ENCODE measurements at places on chromosomes 3 and 15.

GRCh38 chr3:36813305-36813704, 49.0 kb upstream of the DCLK3 start:
- no peak for DNase-seq

- no peak for DNase-seq
Measured at GRCh38 chr3:108883373-108883772, 60.8 kb downstream of the TRAT1 start.

DNA sequence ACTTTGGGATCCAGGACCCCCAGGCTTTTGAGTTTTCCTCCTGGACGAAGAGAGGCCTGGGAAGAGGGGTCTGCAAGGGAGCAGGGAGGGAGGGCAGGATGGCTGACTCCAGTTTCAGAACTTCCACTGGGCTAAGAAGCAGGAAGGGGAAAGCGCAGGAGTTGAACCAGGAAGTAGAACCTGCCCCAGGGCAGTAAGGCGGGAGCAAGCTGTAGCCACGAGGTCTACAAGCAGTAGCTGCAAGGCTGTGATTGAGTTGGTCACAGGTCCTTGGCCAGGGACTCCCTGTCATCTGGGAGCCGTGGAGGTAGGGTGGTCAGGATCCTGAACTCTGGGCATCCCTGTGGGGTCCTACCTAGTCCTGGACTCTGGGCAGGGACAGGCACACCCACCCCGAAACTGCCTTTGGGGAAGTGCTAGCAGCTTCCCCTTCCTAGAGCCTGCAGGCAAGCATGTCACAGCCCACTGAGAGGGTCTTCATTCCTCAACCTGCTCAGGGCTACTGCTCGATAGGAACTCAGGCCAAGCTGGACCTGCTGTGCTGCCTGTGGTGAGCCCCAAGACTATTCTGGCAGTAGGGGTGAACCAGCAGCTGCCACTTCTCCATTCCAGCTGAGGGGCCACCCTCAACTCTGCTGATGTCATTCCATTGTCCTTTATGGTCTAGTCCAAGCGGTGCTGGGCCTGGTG, 5.8 kb upstream of the GNAI2 start:
- DNase-seq, result no peak

DNA sequence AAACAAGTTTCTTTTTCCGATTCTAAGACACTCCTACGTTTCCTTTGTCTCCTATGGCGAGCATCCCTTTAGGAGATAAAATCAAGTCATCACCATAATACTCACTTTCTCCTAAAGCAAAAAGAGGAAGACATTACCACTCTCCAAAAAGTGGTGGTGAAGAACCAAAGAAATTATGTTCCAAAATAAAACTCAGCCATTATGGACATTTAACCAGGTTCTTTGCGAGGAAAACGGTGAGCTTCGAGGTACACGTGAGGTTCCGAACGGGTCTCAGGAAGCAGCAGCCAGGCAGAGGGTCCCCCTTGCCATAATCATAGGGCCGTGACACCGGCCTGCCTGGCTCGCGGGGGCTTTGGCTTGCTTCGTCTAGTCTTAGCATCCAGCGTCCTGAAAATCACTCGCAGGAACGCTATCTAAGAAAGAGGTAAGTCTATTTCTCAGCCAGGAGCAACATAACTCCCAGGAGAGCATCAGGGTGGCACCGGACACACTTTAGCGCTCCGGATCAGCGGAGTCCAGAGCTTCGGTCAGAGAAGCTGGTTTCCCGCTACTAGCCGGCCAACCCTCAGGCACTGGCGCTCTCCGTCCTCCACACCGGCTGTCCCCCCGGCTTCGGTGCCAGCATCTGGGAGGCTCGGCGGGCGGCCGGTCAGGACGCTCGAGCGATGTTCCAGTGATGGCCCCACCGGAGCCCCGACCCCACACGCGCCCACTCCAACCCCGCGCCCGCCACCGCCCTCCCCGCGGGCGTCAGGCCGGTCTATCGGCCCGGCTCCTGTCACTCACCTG, 581 bp downstream of the IP6K1 start:
- DNase-seq, result no peak

DNA sequence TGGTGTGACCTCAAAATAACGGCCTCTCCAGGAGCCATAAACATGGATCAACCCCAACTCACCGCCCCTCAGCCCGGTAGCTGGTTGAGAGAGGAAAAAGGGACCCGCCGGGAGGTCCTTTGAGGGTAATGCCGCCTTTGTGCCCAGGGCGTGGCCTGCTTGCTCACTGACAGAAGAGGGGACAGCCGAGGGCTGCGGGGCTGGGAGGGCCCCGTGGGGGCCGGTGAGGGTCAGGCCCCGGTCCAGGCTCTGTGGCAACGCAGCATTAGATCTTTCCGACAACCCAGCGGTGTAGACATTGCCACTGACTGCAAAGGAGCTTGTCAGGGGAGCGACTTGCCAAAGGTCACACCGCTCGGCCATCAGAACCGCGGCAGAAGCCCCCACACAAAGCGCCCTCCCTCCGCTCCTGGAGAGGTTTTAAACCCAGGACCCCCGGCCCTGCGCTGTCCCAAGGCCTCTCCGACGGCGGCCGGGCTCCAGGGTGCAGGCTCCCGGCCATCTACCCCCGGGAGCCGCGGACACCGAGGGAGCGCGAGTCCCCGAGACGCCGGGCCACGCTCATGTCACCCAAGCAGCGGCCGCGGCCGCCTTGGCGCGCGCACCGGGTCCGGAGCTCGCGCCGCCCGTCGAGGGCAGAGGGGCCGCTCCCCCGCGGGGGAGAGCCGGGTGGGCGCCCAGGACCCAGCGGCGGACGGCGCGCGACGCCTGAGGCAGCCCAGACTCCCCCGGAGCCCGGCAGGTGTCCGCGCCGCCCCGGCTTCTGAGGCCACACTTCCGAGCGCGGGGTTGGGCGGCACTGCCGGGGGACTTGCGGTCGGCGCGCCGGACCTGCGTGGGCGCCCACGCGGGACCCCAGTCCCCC, 975 bp downstream of the PCSK6 start:
- DNase-seq, result no peak

DNA sequence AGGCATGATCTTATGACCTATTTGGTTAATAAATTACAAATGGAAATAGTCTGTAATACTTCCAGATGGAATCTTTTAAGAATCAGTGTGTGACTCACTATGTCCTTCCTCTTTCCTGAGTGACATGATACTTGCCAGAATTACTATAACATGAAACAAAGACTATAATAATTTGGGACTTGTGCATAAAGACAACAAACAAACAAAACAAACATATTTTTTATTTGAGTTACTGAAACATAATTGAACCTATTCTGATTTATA, 1268.1 kb downstream of the OTOL1 start:
- DNase-seq, result no peak

DNA sequence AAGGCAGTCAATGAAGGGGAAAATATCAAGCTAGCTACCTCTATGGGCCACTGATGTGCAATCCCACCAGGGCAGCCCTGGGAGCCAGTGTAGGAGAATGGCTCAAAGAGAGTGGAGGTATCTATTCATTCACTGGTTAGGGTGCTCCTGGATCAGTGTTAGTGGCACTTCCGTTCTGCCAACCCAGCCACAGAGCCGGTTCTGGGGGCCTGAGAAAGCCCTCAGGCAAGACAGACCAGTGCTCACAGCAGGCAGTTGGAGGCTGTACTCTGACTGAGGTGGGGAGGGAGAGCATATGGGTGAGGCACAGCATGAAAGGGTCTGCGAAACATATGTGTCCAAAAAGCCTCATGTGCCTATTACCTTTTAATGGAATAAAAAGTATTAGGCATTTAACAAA, 109.3 kb downstream of the KCNMB2 start:
- no peak for DNase-seq

DNA sequence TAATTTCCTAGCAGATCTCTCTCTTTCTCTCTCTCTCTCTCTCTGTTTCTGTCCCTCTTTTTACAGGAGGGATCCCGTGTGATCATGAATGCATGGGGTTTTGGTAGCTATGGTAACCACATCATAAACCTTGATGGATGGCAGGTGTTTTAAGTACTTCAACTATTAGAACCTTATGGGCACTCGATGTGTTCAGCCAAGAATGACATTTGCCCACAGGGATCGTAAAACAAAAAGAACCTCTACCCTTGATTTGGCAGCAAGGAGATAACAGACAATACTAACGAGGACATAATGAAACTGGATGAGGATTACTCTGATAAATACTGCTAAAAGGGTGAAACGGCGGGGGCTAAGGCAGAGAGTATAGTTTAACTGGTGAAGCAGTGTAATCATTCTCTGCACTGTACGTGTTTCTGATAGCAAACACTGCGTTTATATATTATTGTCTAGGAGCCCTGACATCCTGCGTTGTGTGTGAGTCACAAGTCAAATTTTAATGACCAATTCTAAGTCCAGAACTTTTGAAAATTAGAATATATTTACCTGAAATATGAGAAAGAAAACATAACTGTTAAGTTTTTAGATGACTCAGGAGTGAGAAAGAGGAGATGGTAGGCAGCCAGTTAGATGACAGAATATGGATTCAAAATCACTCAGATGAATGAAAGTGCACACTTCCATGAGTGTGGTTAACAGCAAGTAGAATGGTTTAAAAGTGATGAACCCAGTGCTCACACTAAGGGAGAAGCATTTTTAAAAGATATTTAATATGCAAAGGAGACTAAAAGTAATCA, 80.3 kb downstream of the OTOL1 start:
- peak; percentile 75 for DNase-seq

All from NCI-H774 (cell line).